Activated CD4-positive, alpha-beta T cell treated with anti-CD3 and anti-CD28 coated beads, Interleukin-10, Interleukin-2, amounts not matched to agents 100 ng/mL and 50 ng/mL, durations not matched to agents 16 hours and 8 hours (primary cell): ENCODE measurements at places on chromosomes 12 and 14.

GRCh38 chr14:33118668-33119067 is 180.0 kb downstream of the NPAS3 start:
- no peak for DNase-seq

DNA sequence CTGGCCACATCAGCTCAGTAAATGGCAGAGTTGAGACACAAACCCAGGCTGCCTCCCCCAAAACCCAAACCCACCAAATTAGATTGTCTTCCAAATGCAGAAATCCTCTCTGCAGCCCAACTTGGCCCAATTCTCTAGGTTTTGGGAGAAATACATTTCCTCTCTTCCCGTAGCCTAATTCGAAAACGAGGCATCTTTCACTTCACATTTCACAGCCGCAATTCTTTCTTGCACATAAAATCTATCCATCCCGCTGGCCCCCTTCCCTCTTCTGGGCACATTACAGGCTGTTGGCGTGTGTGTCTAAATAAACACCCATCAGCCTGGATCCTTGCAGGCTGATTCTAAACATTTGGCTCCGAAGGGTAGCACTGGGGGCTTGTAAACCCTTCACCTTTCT is 83.8 kb upstream of the VRK1 start:
- no peak for DNase-seq

- DNase-seq: no peak
Measured at GRCh38 chr14:49820176-49820575, 32.4 kb downstream of the NEMF start.

- no peak for DNase-seq
Measured at GRCh38 chr12:77974645-77975044, 144.0 kb downstream of the NAV3 start.

- peak; percentile 28 for DNase-seq
Measured at GRCh38 chr12:55687746-55688145, 20.0 kb downstream of the ITGA7 start.

DNA sequence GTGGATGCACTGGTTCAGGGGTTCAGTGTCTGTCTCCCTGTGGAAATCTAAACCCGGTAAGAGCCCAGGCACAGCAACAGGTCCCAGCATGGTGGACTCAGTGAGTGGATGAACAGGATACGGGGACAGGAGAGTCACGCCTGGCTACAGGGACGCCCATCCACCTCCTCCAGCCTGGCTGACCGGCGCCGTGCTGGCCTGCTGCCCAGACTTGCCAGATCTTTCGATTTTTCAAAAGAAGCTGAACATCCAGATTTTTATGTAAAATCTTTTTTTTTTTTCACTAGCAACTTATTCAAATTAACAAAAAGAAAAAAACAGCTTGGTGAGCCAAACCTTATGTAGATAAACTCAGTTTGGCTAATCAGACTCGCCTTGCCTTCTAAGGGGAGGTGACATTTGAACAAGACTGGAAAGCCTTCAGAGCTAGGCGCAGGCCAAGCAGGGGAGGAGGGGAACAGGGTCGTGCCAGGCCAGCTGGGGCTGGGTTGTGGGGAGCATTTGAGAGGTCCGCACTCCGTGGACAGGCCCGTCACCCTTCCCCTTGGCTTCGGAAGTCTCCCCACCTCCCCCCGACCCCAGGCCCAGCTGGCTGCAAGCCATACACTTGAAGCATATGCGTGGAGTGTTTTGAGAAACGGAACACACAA is 87.8 kb upstream of the NCOR2 start:
- DNase-seq: no peak

DNA sequence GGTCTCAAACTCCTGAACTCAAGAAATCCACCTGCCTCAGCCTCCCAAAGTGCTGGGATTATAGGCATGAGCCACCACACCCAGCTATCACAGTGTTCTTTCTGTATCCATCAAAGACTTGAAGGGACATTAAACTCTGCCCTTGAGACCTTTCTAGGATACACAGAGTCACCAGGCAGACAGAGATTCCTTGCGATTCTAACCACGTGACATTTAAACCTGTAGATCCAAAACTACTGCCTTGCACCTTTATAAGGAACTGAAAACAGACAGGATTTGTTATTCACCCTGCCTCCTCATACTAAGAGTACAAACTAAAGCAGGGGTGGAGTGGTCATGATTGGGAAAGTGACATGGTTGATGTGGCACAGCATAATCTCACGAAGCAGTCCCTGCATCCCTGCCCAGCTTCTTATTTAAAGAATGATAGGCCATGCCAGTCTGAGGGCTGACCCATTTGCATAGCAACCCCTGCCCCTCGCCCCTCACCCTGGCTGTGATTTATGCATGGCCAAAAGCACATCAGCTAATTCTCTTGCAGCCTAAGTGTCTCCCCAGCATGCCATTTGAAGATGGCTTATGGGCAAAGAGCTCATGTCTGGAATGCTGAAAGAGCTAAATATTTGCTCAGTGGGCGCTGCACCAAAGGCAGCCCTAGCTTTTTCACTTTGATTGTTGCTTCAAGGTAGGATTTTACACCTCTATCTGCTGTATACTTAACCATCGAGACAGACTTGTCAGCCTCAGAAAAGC is 43.2 kb upstream of the MYBPC1 start:
- no peak for DNase-seq

GRCh38 chr12:104889735-104890134 is 68.4 kb downstream of the SLC41A2 start:
- DNase-seq: no peak

- peak; percentile 54 for DNase-seq
Measured at GRCh38 chr14:61351477-61351876, 30.1 kb downstream of the PRKCH start.

DNA sequence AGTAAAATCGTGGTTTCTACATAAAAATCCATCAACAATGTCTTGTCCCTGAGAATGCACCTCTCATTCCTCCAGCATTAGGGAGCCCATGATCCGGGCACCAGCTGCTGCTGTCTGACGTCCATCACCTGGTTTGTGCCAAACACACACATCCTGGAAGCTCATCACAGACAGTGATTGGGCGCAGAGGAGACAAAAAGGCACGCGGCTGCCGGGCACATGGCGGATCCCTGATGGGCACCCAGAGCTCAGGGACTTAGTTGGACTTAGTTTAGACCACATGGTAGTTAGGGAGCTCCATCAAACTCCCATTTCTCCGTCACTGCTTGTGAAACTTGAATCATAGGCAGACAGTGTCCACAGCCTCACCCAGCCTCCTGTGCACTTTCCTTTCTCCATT is 1059.3 kb downstream of the TMEM121 start:
- no peak for DNase-seq

DNA sequence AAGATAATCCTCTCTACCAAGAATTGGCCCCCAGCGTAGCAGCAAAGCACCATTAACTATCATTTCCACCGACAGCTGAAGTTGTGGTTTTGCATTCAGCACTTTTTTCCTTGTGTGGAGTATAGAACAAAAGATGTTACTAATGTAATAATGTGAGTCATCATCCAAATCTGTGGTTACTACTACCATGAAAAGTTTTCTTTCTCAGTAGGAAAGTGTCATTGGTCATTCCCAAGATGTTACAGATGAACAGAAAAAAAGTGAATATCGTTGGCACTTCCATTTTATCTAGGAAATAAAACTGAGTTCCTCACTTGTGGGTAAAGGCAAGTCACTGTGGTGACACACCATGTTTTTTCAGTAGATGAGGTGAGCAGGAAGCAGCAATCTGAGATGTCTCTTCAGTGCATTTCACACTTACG is 30.3 kb upstream of the IFNG start:
- peak; percentile 86 for DNase-seq

- no peak for DNase-seq
Measured at GRCh38 chr12:78672033-78672432, 192.5 kb upstream of the SYT1 start.

DNA sequence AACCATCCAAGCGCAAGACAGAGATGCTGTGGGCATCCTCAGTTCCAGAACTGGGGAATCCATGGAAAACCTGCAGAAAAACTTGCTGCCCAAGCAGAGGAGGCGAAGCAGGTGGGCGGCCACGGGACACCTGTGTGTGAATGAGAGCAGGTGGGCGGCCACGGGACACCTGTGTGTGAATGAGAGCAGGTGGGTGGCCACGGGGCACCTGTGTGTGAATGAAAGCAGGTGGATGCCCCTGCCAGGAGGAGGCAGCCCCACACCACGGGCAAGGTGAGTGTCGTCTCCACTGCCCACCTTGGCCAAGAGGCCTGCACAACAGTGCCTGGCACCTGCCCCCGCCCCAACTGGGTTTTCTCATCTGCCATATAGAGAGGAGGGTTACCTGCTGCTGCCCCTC is 59.2 kb downstream of the GSC start:
- no peak for DNase-seq
